ENCODE measurements at places on chromosomes 2 and 18. TPM values are rescaled to one million over a fixed set of nuclear protein-coding genes. Genes with fewer than 3 reads are reported as not detected.

ZAP70 gene
- total RNA-seq: 0.29 TPM

- H3K27ac ChIP-seq: no peak overlapping the region
- H3K27me3 ChIP-seq: no peaks in the 10 kb centered on the region
- DNase-seq: no peak
- H3K36me3 ChIP-seq: no peaks in the 10 kb centered on the region
- no peaks in the 10 kb centered on the region for H3K4me1 ChIP-seq
- H3K4me3 ChIP-seq: no peak overlapping the region
Observed at GRCh38 chr2:220753486-220753885, 818.6 kb downstream of the EPHA4 start.

- H3K27ac ChIP-seq: no peak overlapping the region
- no peak for DNase-seq
- H3K27me3 ChIP-seq: no peaks in the 10 kb centered on the region
- no peaks in the 10 kb centered on the region for H3K4me1 ChIP-seq
- no peaks in the 10 kb centered on the region for H3K36me3 ChIP-seq
Observed at GRCh38 chr2:209629597-209629996, 142.0 kb upstream of the UNC80 start.

SERPINB3 gene
- total RNA-seq: 0.16 TPM

DYNAP gene
- not detected for total RNA-seq

DNA sequence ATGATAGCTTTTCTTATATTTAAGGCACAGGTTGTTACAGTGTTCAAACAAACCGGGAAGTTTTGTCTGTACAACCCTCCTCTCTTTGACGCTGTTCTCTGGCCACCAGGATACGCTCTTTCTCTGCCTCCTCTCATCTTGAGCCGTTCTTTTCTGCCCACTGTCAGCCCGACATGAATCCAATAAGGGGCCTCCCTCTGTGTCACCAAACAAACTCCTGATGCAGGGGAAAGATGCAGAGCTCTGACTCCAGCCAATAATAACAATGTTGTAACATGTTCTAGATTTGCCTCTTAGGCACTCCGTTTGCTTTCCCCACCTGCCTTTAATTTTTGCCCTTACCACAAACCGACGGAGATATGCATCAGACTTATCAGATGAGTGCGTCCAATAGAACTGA lies 449.3 kb downstream of the SLC4A3 start:
- no peak overlapping the region for H3K27ac ChIP-seq
- H3K36me3 ChIP-seq: no peaks in the 10 kb centered on the region
- no peaks in the 10 kb centered on the region for H3K27me3 ChIP-seq
- no peaks in the 10 kb centered on the region for H3K4me1 ChIP-seq
- DNase-seq: peak; percentile 30

TTC39C gene
- total RNA-seq: 7.3 TPM
